Right cardiac atrium (tissue), 5 donors: ENCODE measurements at places on chromosomes 12 and 14. TPM values are rescaled to one million over a fixed set of nuclear protein-coding genes. Genes with fewer than 3 reads are reported as not detected.

Gene PMEL
- total RNA-seq: 1.3 TPM

Gene CYP27B1
- total RNA-seq: 0.22 TPM

Gene KRT3
- not detected for total RNA-seq

Gene RFX4
- total RNA-seq: not detected

Gene RNASE3
- total RNA-seq: not detected

Gene SPATA7
- 14.6 TPM for total RNA-seq

Gene COX8C
- total RNA-seq: not detected

Gene PRH2
- not detected for total RNA-seq

- DNase-seq: peak; percentile 69
Observed at GRCh38 chr12:122063694-122064024, 14.9 kb upstream of the MLXIP start.

DNA sequence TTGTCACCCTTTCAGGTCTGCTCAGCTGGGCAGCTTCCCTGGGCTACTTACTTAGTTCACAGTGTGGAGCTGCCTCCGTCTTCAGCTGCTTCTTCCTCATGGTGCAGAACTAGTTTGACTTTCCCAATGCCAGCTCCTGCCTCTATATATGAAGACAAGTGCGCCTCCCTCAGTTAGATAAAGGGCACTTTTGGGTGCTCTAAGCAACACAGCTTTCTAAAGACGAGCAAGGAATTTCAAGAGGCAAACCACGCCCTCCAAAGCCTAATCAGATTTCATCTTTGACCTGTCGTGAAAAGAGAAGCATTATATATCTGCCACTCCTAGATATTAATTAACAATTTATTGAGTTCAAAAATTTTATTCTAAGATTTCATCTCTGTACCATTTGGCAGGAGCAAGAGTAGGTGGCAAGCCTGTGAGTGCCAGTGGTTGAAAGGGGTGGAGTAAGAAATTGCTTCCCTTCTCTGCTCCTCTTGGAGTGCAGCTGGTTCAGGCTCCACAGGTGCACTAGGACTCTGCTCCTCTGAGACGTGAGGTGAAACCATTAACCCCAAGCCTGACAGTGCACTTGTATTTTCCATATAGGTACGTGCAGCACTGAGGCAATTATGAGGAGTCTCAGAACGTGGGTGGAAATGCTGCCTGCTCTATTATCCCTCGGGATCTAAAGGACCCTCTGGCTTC, 2.1 kb upstream of the SLC11A2 start:
- DNase-seq: no peak

DNA sequence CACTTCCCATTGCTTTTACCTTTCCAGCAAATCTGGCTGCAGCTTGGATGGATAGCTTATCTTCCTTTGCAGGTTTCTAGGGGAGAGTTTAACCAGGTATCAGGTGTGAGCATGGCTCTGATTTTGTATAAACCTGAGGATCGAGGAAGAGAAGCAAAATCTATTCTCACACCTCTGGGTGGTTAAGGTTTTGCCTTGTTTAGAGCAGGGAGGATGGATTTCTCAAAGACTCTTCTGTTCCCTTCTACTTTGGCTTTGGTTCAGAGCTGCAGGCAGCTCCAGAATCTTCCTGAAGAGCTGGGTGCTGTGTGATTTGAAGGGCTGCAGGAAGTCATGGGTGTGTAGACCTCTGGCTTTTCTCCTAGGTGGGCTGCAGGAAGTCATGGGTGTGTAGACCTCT, 1.7 kb downstream of the JDP2 start:
- no peak for DNase-seq

DNA sequence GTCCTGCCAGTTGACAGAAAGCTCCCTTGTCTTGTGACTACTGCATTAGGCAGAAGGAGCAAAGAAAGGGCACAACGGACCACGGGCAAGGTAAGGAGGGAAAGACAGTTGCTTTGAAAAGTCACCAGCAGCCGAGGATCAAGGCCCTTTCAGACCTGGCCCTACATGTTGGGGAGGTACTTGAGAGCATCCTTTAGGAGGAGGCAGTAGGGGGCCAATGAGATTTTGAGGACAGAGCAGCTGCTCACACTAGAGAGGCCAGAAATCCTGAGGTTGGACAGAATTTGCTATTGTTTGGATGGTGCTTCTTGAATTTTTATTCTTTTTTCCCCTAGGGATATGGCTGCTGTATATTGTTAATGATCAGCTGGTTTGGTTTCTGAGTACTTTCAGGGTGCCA, 135.5 kb upstream of the PZP start:
- no peak for DNase-seq

DNA sequence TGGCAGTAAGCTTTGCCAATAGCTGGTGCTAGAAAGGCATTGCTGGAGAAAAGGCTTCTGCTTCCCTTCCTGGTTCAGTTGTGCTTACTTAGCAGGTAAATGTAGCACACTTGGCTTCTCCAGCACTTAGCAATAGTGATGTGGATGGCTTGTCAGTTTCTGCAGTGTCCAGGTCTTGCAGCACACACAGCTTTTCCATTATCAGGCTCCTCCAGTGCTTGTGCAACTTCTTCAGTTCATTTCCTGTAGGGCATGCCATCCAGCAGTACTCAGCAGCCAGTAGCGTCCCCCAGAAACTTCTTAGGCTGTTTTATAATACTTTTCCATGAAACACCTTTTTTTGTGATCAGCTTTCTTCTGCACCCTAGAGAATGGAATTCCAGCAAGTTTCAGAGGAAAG, 154.6 kb downstream of the SLC6A15 start:
- DNase-seq: no peak

DNA sequence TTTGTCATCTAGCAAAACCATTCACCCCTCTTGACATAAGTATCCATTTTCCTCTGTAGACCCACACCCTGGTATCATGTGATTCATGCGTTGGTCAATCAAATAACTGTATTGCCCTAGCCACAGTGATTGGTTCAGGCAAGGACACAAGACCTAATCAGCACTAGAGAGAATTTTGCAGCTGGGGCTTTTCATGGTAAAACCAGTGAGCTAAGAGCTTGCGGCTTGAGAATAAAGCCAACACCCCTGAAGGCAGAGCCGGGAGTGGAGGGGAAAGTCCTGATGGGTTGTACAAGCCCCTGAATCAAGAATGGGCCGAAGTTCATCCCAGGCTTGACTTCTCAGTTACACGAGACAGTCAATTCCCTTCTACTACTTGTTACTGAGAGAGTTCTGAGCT, 33.2 kb upstream of the LTBP2 start:
- DNase-seq: peak; percentile 55

DNA sequence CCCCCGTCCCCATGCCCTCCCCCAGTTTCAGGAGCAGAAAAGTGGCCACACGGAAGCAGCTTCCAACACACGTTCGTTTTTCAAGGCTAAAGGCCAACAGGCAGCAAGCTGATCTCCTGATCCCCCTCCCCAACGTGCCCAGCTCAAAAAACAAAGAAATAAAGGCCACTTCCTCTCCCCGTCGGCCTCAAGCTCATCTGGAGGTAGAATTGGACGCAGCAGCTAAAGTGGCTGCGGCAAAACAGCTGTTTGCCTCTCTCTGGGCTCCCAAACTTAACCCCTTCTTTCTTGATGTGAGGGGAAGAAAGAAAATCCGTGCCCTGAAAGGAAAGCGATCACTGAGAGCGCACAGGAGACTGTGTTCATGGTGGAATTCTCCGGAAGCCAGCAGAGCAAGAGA, 66.3 kb downstream of the SCARB1 start:
- no peak for DNase-seq

DNA sequence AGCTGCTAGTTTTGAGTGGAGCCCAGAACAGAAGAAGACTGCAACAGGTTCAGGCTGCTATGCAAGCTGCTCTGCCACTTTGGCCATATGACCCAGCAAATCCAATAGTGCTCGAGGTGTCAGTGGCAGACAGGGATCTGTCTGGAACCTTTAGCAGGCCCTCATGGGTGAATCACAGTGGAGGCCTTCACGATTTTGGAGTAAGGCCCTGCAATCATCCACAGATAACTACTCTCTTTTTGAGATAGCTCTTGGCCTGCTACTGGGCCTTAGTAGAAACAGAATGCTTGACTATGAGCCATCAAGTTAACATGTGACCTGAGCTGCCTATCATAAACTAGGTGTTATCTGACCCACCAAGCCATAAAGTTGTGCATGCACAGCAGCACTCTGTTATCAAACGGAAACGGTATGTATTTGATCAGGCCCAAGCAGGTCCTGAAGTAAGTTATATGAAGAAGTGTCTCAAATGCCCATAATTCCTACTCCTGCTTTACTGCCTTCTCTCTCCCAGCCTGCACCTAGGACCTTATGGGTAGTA, 116.9 kb upstream of the CCDC196 start:
- no peak for DNase-seq

DNA sequence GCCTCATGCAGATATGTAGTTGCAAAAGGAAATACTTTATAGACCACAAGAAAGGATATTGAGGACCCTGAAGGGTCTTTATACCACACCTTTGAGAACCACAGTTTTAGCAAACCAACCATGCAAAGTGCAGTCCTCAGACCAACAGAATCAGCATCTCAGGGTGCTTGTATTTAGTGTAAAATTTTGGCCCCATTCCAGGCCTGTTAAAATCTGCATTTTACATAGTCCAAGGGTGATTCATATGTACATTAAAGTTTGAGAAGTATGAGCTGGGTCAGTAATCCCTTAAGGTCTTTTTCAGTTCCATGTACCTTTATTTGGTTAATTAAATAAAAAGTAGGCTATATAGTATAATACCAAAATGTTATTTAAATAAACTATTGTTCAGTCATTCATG, 91.2 kb downstream of the WNK1 start:
- no peak for DNase-seq

DNA sequence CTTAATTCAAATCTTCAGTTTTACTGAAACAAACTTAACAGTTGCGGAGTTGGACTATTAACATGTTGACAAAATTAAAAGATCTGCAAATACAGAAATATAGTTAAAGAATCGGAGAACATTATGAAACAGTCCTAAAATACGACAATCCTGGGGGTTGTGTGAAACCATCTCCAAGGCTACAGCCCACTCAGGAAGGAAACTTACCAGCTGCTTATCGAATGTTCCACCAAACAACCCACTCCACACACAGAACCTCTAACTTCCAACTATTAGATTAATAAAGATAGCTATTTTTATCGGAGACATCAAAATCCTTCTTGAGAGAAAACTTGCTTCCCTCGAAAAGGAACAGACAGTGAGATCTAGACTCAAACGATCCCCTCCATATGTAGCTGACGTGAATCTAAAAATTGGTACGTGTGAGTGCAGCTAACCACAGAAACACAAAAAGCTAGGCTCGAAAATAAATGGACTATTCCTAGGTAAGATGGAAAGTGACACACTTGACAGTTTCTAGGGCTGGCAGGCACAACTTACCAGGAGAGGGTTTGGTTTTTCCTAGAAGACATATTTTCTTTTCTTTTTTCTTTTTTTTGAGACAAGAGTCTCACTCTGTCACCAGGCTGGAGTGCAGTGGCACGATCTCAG, 12.9 kb downstream of the VPS37B start:
- DNase-seq: no peak

DNA sequence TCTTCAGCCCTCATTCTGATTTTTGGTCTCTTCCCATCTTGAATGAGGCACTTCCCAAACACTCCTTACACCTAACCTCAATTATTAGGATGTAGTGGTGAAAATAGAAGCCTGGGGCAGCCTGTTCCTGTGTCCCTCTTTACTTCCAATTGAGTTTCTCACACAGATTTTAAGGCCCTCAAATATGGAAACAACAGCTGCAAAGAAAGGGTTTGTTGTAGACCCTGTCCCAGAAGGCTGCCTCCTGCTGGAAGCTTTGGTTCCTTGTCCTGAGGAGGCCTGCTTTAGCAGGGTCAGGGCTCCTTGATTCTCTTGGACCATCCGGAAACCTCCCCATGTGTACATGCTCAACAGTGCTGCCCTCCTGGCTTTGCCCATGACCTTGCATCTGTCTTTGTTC, 101.3 kb downstream of the TGFB3 start:
- DNase-seq: no peak

DNA sequence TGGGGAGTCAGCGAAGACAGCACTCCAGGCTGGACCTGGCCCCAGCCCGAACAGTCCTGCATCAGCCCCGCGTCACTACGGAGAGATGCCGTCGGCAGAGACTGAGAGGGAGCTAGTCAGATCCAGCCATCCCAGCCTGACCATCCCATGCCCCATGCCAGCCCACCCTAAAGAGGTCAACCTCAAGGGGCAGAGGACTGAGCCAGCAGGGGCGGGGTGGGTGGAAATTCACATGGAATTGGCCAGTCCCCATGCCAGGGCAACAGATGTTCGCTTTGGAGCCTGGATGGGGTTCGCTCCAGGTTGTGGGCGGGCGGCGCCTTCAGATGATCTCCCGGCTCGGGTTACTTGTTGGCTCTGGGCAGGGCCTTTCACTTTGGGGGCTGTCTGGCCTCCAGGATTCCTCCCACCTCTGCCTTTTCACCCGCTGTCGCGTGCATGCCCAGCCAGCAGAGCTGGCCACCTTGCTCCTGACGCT, 154.3 kb downstream of the TSPAN9 start:
- DNase-seq: no peak
